ENCODE measurements at places on chromosomes 3 and 15.
A peak's percentile ranks its signal among the peaks of the same experiment; 100 is the strongest.

DNA sequence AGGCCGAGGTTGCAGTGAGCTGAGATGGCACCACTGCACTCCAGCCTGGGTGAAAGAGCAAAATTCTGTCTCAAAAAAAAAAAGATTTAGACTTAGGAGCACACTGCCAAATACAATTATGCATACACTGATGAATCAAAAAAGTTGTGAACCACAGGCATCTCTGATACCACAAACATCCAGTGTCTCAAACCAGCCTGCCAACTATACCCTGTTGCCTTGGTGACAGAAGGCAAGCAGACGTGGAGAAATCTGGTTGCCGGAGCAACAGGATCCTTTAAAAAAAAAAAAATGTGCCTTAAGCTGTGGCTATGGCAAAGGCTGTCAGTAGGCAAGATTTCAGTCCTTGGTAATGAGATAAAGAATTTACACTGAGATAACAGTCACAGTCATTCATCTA lies 202.3 kb downstream of the NEK10 start:
- peak; percentile 98 for DNase-seq

DNA sequence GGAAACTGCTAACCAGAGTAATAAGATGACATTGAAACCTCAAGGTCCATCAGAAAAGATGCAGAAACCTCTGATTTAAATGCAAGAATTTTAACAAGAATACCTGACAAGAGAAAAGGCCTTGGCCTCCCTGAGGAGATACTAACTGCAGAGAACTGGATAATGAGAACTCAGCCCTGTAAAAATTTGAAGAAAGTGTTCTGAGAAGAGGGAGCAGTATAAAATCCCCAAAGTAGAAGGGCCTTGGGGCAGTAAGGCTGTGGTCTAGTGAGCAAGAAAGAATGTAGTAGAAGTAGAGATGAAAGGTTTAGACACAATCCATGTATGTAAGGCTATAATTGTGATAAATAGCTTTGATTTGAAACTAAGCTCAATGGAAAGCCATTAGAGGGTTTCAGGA lies 394.1 kb downstream of the ZBBX start:
- no peak for DNase-seq

DNA sequence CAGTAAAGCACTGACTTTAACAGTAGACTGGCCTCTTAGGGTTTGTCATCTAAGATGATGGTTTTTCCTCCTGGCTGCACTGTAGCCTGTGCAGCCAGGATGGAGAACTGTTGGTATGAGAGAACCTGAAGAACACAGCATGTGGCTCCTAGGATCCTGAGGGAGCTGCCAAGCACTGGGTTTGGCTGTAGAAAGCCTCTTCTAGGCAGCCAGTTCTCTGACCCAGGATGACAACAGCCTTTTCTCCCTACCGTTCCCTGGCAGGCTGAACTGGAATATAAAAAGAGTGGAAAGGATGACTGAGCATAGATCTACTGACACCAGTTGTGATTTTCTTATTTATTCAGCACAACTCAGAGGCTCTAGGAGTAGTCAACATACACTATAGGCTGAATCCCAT lies 34.3 kb upstream of the MANF start:
- DNase-seq: no peak

DNA sequence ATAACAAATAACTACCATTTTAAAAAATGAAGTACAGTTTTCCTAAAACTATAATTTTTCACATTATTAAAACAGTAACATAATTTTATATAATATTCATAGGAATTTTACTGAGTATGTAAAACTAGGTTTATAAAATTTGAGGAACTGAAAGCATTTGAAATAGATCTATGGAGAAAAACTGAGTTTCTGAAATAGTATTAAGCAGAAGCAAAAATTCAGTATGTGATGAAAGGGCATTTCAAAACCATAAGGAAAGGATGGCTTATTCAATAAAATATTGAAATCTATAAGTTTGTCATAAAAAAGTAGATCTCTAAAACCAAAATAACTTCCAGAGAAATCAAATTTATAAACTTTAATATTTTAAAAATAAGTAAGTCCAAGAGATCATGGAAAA lies 53.4 kb downstream of the GBE1 start:
- no peak for DNase-seq

GRCh38 chr3:50338965-50339364 lies 1.7 kb downstream of the RASSF1 start:
- DNase-seq: no peak

GRCh38 chr15:33547876-33548275 lies 237.1 kb downstream of the RYR3 start:
- peak; percentile 46 for DNase-seq

GRCh38 chr15:49877873-49878521 lies 241.0 kb downstream of the ATP8B4 start:
- peak; percentile 13 for DNase-seq

GRCh38 chr15:74451861-74452835 lies 8.8 kb downstream of the UBL7 start:
- DNase-seq: no peak

DNA sequence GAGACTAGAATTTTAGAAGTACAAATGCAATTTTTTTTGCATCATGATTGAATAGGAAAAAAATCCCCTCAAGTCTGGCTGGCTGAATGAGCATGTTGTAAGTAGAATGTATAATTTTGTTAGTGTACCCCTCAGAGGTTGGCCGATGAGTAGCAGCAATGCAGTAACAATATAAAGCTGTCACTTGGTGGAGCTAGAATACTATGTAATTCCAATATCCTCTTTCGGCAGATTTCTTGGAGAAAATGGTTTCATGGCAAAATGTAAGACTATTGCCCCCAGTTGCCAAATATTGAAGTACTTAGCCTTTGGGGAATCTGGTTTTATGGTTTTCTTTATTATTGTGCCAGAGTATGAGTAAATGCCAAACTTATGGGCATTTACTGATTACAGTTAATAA lies 39.8 kb upstream of the SGO1 start:
- DNase-seq: peak; percentile 22

GRCh38 chr3:125194849-125195601 lies 17.5 kb downstream of the SLC12A8 start:
- DNase-seq: peak; percentile 83

DNA sequence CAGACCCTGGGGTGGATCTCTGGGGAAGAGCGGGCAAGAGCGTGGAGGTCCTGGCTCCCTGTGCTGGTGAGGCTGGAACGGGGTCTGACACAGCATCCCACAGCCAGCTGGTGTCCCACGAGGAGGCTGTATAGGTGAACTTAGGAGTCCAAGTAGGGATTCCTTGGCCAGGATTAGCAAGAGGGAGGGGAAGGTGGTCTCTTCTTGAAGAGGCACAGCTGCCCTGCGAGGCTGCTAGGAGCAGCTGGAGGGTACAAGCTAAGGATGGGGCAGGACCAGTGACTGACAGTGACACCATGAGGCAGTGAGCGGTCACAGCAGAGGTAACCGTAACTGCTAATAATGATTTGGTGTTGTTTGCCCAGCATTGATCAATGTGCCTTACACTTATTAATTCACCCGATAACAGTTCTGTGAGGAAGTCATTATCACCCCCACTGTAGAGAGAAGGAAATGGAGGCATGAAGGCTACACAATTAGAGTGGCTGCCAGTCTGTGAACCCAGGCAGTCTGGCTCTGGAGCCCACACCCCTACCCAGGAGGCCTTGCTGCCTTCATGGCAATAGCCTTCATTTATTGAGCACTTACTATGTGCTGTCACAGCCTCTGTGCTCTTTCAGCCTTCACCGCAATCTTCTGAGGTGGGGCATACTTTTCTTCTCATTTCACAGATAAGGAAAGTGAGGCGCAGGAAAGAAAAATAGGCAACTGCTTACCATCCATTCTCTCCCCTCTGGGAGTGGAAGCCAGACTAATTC lies 59.4 kb downstream of the TMEM44 start:
- DNase-seq: peak; percentile 72

GRCh38 chr15:40501487-40501886 lies 30.7 kb downstream of the CHST14 start:
- DNase-seq: peak; percentile 39

DNA sequence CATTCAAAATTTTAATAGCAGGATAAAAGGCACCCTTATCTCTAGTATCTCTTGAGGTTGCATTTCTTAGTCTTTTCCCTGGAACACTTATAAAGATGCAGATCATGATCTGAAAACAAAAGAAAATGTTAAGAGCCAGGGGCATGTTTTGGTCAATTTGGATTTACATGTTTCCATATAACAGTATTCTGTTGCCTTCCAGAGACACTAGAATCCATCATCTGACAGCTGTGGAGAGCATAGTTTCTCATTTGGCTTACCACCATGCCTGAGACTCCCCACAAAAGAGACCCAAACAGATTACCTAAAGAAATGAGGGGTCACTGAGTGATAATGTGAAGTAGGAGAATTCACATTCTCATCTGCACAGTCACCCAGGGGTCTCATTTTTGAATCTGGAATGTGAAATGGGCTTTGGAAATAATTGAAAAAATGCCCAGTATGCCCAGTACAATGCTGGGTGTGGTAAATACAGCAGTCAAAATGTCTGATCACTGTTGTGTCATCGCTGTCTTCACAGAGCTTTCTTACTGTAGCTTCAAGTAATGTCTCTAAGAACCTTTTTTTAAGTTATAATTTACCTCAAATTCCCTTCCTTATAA lies 79.9 kb upstream of the ZBTB20 start:
- DNase-seq: peak; percentile 63

GRCh38 chr3:136353461-136353860 lies 103.3 kb downstream of the PCCB start:
- no peak for DNase-seq

- peak; percentile 1 for DNase-seq
Observed at GRCh38 chr15:94858449-94858848, 627.1 kb downstream of the MCTP2 start.

- peak; percentile 59 for DNase-seq
Observed at GRCh38 chr15:35038626-35039451, 46.3 kb downstream of the NANOGP8 start.

DNA sequence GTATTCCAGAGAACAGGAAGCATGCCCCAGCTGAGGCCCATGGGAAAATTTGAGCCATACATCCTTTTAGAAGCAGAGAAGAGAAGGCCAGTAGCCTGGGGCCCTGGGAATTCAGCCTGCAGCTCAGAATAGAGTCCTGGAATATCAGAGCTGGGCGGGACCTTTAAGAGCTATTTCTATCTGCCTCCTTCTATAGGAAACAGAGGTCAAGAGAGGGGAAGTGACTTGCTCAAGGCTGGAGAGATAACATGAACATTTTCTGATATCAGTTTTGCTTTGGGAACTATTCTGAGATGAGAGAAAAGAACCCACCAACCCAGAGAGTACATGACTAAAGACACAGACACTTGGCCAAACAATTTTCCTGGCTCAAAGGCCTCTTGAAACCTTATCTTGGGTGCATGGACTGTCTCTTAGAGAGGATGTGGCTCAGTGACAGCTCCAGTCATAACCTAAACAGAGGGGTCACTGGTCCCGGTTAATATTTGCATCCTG lies 26.0 kb downstream of the MASP1 start:
- DNase-seq: no peak

- no peak for DNase-seq
Observed at GRCh38 chr3:9902372-9903237, at the start of gene IL17RE. Gene IL17RE (plus strand): TSS chr3:9902848. CDS start chr3:9902933, 85 bp downstream.

DNA sequence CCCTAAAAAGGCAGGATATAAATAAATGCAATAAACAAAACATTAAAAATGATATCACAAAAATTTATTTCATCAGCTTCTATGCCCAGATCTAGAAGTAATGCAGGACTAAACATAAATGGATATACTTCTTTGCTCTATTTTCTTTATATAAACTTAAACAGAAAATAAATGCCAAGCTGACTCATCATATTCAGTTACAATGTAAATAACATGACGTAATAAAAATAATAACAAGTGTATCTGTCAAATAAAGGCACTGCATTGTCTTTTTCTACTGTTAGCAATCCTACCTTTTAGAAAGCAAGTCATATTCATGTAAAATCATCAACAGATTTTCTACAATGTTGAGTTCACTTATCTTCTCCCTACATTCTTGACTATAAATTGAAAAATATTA lies 61.6 kb downstream of the NEK10 start:
- DNase-seq: no peak
